ENCODE measurements at places on chromosomes 1 and 21.

GRCh38 chr1:47172782-47173181 is 17.1 kb downstream of the PDZK1IP1 start:
- DNase-seq: no peak

GRCh38 chr1:70440642-70441391 is 29.7 kb downstream of the CTH start:
- no peak for DNase-seq

DNA sequence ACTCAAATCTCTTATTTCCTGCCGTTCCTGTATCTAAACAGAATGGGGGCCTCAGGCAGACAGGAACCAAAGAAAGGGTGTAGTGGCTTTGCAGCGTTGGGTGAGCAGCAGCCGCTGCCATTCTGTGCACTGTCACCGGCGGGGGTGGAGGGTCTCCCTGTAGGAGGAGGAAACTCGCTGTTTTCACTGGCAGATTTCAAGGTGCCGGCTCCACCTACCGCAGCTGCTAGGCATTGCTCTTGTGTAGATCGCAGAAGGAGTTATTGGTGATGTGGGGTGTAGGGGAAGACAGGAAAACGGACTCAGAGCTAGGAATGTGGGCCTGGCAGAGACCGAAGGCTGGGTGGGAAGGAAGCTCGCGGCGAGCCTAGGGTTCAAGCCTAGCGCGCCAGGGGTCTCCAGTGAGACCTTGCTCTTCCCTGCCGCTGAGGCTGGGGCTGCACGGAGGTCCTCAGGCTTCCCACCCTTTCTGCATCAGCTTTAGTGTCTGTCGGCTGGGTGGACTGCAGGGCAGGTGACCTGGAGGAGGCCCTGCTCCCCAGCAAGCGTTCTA is 20.8 kb downstream of the ATP5PO start:
- peak; percentile 73 for DNase-seq

- no peak for DNase-seq
Observed at GRCh38 chr21:37008724-37009123, 2.2 kb downstream of the RIPPLY3 start.

DNA sequence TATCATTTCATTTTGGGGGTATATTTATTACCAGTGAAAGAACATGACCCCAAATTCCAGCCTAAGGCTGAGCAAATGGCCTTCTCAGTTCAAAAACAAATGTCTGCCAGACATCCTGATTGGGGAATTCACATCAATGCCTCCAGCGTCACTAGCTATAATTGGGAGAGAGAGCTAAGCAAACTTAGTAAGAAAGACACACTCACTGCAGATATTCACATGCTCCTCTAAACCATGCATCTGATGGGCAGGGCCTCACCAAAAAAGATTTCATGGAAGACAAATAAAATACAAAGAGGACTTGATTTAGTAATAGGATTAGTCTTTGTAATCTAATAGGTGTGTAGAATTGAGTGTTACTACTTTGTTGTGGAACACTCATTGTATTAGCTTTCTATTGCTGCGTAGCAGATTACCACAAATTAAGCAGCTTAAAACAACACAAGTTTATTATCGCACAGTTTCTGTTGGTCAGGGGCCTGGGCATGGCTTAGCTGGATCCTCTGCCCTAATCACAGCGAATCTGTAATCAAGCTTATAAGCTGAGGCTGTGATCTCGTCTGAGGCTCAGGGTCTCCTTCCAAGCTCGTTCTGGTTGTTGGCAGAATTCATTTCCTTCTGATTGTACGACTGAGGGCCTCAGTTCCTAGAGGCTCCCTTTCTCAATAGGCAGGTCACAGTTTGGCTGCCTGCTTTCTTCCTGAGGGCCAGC is 243.0 kb downstream of the PBX1 start:
- no peak for DNase-seq

DNA sequence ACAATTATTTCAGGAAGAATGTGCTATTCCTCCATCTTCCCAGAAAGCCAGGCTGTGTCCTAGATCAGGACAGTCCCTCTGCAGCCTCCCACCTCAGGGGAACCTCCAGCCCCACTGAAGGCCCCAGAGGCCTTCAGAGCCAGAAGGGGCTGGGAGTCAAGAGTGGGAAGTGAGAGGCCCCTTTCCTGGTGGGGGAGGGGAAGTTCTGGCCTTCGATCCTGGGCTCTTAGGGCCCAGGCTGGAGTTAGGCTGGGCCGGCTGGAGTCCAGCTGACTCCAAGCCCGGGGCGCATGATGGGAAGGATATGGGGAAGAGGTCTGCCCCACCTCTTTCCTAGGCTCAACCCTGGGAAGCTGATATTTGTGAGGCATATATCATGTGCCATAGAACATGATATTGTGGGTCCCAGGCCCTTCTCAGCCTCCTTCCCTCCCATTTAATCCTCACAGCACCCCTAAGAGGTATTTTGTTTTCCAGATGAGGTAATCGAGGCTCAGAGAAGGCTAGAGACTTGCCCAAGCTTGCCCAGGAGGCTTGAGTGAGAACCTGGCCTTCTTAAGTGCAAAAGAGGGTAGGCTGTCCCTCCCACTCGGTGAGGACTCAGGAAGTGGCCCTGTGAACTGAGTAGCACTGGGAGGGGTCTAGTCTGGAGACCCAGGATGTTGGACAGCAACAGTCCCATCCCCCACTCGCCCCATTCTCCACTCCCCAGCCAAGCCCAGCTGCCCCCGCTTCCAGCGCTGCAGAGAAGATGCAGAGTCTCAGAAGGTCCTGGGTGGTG is 18.6 kb upstream of the HSPG2 start:
- DNase-seq: no peak

GRCh38 chr1:223473601-223474344 is 80.6 kb downstream of the CCDC185 start:
- DNase-seq: no peak

DNA sequence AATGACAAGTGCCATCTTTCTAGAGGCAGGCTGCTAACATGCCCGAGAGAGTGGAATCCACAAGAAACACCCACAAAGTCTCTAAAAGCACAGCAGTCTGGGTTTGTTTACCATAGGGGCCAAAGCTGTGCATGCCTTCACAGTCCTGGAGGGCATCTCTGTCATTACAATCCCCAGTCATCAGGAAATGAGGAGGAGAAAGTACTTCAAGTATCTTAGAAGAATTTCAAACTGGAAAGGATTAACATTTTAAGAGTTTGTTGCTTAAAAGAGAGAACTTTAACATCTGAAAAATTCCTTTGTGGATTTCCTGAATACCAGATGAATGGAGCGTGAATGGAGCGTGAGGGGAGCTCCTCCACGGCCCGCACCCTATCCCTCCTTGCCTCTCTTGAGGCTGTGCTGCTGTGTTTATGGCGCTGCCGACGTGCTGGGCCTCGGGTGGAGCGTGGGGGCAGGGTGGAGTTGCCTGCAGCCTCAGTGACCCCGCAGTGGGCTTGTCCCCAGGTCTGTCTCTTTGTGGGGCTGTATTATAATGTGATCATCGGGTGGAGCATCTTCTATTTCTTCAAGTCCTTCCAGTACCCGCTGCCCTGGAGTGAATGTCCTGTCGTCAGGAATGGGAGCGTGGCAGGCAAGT is 23.3 kb downstream of the SLC6A17 start:
- no peak for DNase-seq

- no peak for DNase-seq
Observed at GRCh38 chr21:44653123-44653522, 1.3 kb downstream of the KRTAP12-4 start.

DNA sequence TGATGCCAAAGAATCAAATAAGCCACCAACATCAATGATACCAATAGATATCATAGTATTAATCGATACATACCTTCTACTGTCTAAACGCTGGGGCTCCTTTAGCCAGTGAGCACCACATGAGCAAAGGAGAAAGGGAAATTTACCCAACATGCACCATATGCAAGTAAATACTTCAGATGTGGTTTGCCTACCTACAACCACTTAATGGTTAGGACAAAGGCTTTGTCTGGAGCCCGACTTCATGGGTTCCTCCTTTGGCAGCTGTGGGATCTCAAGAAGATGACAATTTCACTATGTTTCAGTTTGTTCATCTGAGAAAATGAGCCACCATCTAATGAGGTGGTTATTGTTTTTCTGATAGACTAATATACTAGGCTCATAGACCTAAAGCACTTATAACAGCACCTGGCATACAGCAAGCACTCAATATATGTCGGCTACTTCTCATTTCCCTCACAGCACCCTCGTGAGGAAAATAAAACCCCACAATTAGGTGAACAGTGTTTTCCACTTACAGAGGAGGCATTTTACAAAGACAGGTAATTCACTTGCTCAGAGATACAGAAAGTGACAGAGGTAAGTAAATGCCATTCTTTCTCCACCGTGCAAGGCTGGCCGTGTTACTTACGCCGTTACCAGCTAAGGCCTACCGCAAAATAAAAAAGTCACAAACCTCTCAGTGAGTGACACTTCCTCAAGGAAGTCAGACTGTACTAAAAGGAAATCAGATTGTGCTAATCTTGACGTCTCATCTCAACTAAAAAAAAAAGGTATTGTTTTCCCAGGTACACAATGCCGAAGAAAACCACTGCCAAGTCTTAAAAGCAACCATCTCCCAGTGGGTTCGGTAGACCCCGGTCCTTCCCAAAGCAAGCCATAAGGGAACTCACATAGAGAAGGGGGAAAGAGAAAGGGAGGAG is 1.6 kb downstream of the TTC13 start:
- no peak for DNase-seq

DNA sequence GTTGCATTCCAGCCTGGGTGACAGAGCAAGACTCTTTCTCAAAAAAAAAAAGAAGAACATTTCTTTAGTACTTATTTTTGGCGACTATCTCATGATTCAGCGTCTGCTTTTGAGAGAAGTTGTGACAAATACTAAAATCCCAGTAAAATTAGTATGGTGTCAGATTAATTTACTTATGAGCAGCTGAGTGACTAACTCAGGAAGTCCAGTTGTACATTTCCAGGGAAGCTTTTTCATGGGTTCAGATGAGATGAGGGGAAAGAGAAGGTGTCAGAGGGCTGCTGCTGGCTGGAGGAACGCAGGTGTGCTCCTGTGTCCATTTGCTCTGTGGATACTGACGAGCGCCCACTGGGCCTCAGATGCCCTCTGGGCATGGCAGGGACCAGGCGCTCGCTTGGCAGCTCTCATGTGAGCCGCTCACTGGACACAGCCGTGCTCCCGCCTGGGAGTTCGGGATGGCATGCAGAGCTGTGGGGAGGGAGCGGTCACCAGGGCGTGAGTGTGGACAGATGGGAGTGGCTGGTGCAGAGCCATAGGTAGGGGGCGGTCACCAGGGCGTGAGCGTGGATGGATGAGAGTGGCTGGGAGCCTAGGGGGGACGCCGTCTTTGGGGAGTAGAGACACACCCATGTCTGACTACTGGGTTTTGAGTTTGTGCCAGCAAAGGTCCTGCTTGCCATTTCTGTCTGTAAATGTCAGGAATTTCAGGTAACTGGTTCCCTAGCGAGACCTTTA is 55.0 kb downstream of the ADARB1 start:
- DNase-seq: no peak

- DNase-seq: no peak
Observed at GRCh38 chr21:44868707-44869106, 4.8 kb downstream of the PTTG1IP start.

DNA sequence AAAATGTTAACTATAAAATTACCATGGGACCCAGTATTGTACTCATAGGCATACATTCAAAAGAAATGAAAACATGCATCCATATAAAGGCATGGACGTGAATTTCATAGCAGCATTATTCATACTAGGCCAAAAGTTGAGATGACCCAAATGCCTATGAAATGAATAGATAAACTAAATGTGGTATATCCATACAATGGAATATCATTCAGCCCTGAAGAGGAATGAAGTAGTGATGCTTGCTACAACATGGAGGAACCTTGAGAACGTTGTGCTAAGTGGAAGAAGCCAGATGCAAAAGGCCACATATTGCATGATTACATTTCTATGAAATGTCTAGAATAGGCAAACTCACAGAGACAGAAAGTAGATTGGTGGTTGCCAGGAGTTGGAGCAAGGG is 127.1 kb upstream of the IPO9 start:
- DNase-seq: no peak

GRCh38 chr1:218397752-218398339 is 52.7 kb downstream of the TGFB2 start:
- no peak for DNase-seq

DNA sequence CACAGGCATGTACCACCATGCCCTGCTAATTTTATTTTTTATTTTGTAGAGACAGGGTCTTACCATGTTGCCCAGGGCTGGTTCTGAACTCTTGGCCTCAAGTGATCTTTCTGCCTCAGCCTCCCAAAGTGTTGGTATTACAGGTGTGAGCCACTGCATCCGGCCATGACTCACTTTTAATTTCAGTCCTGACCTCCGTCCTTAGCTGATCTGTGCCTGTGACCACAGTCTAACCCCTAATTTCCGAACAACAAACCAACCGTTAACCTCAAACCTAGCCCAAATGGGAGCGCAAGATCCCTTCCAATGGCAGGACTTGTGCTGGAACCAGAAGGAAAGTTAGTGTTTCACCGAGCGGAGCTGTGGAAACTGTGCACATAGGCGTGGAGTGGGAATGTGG is 29.3 kb upstream of the MAN1C1 start:
- no peak for DNase-seq
